ENCODE measurements at places on chromosomes 5 and 9. TPM values are rescaled to one million over a fixed set of nuclear protein-coding genes. Genes with fewer than 3 reads are reported as not detected.

The S1PR3 gene
- 3.6 TPM for total RNA-seq

GRCh38 chr5:20555034-20555433 lies 567.0 kb upstream of the CDH18 start:
- DNase-seq = no peak

- DNase-seq = peak; percentile 84
These were observed 5.5 kb upstream of the DNAJC21 start for GRCh38 chr5:34923694-34924461.

The PIP5KL1 gene
- total RNA-seq = 0.70 TPM

- DNase-seq = no peak
These were observed 57.0 kb upstream of the GNE start for GRCh38 chr9:36315283-36315682.

GRCh38 chr5:35852084-35852734 lies 4.5 kb upstream of the IL7R start:
- DNase-seq = no peak

- peak; percentile 65 for DNase-seq
These were observed 795 bp downstream of the NDUFAF2 start for GRCh38 chr5:60945813-60946187.

GRCh38 chr9:115513148-115513547 lies 395.2 kb upstream of the TNC start:
- DNase-seq = no peak

Measured in dermis blood vessel endothelial cell (primary cell).